ENCODE measurements at places on chromosomes 5 and 9. TPM values are rescaled to one million over a fixed set of nuclear protein-coding genes. Genes with fewer than 3 reads are reported as not detected.

The RASGEF1C gene
- not detected for total RNA-seq

The WDR38 gene
- not detected for total RNA-seq

The PPP3R2 gene
- total RNA-seq, result not detected

The SPATA31E1 gene
- under 0.01 TPM for total RNA-seq

The RFESD gene
- 4.0 TPM for total RNA-seq

The PAEP gene
- total RNA-seq, result not detected

The PCDHGB5 gene
- 16.2 TPM for total RNA-seq

The SNCAIP gene
- total RNA-seq, result 69.9 TPM

The CDX1 gene
- total RNA-seq, result 0.12 TPM

The FOXD1 gene
- 3.2 TPM for total RNA-seq

The TLN1 gene
- 584 TPM for total RNA-seq

The DHX29 gene
- total RNA-seq, result 38.6 TPM
